Mucosa of gallbladder (tissue), 1 donor: ENCODE measurements at places on chromosomes 5 and 9. TPM values are rescaled to one million over a fixed set of nuclear protein-coding genes. Genes with fewer than 3 reads are reported as not detected.

N4BP3 gene
- 1.2 TPM for total RNA-seq

WNT8A gene
- total RNA-seq: not detected

GRCh38 chr5:139900546-139901250 lies 105.1 kb downstream of the PSD2 start:
- no peak for DNase-seq

DNA sequence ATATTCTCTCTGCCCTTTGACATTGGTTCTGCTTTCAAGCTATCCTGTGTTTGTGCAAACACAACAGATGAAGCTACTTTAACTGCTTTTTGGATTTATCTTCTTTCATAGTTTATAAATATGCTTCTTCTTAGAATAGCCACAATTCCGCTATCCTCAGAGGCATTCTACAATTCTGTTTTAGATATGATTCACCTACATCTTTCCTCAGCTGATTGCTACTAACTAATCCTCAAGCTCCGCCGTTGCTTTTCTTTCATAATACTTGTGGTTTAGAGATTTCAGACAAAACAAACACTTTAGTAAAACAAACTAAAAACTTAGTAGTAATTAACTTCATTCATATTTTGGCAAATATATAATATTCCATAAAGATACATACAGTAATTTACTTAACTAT lies 52.5 kb downstream of the ECPAS start:
- DNase-seq: no peak
